Right forelimb (tissue), 1 donor: ENCODE measurements at places on chromosomes 12 and 14.

GRCh38 chr12:77352946-77353345, 287.6 kb upstream of the E2F7 start:
- DNase-seq = no peak

GRCh38 chr12:45731190-45731775, 1.8 kb downstream of the ARID2 start:
- DNase-seq = no peak

- DNase-seq = no peak
Observed at GRCh38 chr14:59622631-59623030, 46.0 kb upstream of the CCDC175 start.

GRCh38 chr12:64782191-64782876, 23.1 kb upstream of the GNS start:
- no peak for DNase-seq

DNA sequence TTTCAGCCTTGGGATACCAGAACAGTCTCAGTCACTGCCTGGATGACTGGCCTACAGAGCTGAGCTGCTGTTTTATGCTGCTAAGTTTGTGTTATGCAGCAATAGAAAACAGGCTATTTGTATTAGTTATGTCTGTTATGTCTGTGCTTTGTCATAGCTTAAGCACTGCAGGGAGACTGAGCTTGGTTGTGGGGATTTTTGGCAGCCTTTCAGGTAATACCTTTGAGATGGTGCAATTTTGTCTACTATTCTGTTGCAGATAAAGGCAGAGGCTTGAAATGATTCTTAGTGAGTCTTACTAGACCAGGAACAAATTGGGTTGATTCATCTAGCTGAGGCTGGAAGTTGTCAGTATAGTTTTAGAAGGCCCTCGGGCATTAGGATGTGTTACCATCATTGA, 201.3 kb upstream of the RBM19 start:
- DNase-seq = no peak

GRCh38 chr12:97939156-97939555, 476.6 kb downstream of the RMST start:
- DNase-seq = no peak

- no peak for DNase-seq
Observed at GRCh38 chr12:51759175-51759574, 89.3 kb downstream of the FIGNL2 start.

DNA sequence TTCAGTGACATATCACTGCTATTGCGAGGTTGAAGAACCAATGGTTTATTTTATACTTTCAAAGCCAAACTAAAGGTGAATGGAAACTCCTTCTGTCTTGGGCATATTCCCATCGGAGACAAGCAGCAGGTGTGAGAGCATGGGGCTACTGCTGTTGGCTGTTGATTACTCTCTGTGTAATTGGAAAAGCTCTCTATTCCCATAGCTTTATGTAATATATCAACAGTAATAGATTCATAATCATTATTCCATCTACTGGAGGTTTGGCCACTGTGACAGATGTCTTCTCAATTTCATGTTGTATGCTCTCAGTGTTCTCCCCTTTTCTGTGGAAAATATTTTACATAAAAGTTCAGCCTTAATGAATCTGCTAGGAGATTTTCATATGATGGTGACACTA, 352.0 kb downstream of the BTG1 start:
- no peak for DNase-seq

DNA sequence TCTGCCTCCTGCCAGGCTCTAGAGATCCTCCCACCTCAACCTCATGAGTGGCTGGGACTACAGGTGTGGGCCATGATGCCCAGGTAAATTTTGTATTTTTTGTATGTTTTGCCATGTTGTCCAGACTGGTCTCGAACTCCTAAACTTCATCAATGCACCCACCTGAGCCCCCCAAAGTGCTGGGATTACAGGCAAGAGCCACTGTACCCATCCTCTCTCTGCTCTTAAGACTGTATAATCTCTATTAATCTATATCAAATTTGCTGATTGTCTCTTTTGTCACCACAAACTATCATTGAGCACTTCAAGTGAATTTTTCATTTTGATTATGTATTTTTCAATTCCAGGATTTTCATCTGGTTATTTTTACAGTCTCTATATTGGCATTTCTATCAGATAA, 440.3 kb downstream of the NOVA1 start:
- DNase-seq = no peak

GRCh38 chr14:24670594-24670993, 36.6 kb upstream of the GZMB start:
- DNase-seq = no peak

DNA sequence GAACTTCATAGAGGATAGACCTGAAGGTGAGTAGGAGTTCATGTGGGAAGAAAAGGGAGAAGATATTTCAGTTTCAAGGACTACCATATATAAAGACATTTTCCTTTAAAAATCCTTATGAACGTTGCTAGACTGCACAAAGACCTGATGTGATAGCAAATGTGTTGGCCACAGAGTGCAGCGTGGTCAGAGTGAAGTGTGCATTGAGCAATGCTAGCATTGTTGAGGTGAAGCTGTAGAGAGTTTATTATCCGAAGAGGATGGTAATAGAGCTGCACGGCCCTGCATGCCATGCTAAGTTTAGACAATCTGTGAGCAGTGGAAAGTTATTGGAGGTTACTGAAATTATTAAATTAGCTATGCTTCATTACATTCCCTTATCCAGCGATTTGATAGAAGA, 413.0 kb downstream of the CCDC91 start:
- DNase-seq = no peak

DNA sequence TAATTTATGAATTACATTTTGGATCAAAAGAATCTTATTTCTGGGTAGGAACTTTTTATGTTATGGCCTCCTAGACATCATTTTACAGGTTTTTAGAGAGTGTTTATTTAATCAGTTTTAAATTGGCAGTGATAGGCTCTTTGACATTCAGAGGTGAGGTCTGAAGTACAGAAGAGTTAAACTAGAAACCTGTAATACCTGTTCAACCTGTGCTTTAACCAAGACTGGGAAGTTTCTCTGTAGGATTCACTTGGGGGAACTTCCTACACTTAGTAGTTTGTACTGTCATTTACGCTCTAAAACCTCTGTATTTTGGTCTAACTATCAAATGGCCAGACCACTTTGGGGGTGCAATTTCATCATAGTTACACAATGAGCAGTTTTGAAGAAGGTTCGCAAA, 35.9 kb downstream of the PLEKHA5 start:
- DNase-seq = no peak

- no peak for DNase-seq
Observed at GRCh38 chr12:92085040-92085735, 60.5 kb downstream of the BTG1 start.

- DNase-seq = no peak
Observed at GRCh38 chr12:46265102-46265501, 3.7 kb downstream of the SLC38A1 start.

DNA sequence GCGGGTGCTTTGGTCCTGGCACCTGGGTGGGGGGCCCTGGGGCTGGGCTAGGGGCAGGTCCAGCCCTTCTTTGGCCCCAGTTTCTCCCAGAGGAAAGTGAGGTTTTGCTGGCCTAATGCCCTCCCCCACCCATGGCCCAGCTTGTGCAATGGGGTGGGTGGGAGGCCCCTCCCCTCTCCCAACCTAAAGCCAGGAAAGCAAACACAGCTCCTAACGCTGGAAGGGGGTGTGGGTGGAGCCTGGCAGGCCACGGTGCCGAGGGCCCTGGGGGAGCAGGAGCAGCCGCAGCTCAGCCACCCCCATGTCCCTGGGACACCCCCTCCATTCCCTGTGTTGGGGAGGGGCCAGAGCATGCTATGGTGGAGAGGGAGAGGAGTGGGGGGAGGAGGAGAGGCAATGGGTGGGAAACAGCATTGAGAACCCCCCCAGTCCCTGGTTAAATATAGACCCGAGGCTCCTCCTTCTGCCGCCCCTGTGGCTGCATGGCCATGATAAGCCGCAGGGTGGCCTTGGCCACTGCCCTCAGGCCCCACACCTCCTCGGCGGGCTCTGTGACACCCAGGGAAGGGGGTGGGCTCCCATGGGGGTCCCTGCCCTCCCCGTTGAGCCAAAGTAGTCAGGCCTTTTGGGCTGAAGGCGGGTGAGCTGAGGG, 4.7 kb downstream of the EXOC3L4 start:
- DNase-seq = no peak

DNA sequence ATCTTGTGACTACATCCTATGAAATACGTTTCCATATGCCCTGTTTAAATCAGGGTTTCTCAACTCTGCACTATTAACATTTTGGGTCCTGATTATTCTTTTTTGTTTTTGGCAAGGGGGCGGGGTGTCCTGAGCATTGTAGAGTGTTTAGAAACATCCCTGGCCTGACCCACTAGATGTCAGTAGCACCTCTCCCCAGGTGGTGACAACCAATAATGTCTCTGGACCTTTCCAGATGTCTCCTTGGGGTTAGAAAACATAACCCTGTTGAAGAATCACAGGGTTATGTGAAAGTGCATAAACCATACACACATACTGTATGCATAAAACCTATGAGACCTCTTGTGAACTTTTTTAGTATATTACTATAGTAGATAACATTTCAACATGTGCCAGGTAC, 1.4 kb downstream of the ACAD10 start:
- DNase-seq = no peak

DNA sequence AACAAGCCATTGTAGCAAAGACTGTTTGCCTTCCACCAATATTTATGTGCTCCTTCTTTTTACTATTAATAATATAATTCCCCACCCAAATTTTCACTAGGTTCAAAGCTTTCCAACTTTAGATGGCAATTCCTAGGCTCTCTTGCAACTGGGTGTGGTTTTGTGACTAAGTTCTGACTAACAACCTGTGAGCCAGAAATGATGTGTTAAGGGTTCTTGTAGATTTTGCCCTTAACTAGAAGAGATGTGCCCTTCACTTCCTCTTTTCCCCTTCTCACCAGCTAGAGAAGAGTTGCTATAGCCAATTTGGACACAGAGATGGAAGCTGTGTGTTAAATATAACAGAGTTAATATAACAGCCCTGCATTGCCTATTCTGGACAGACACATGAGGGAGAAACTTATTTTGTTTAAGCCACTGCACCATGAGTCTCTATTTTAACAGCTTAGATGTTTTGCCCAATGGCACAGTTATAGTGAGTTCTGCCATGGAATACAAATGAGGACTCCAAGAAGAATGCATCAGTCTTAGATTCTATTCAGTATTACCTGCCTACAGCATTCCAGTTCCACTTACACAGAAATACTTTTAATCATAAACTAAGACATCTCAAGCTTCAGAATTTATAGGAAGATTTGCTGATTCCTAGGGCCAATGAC, 216.2 kb downstream of the DUSP6 start:
- DNase-seq = no peak

GRCh38 chr12:54374562-54375258, 9.8 kb downstream of the ZNF385A start:
- DNase-seq = no peak
